Vagina (tissue), 2 donors: ENCODE measurements at places on chromosomes 2 and 18.

- H3K36me3 ChIP-seq = no peaks in the 10 kb centered on the region
- H3K4me1 ChIP-seq = peaks cover 20% of the 10 kb centered on the region
- DNase-seq = no peak
- no peaks in the 10 kb centered on the region for H3K27me3 ChIP-seq
- no peak overlapping the region for H3K27ac ChIP-seq
- H3K4me3 ChIP-seq = peak overlapping the region; percentile 53
Measured at GRCh38 chr2:130726614-130727180, 2.2 kb upstream of the GPR148 start.

DNA sequence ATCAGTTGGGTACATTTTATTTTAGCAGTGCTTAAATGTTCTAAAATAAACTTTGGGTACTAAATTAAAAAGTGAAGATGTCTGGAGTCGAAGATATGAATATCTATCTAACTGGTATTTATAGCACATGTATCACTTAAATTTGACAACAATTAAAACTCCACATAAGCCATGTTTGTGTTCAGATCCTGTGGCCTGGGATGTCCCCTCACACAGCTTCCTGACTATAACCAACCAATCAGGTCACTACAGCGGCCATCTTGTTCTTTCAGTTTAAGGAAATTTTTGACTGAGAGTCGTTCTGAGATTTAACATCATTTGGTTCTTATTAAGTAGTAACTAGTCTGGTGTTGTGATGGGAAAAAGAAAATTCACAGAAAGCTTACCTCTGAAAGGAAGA lies 170.7 kb upstream of the NRP2 start:
- H3K36me3 ChIP-seq = no peaks in the 10 kb centered on the region
- DNase-seq = no peak
- no peak overlapping the region for H3K27ac ChIP-seq

GRCh38 chr2:181364492-181365170 lies 92.6 kb upstream of the ITGA4 start:
- H3K36me3 ChIP-seq = no peaks in the 10 kb centered on the region
- no peak overlapping the region for H3K27ac ChIP-seq
- no peaks in the 10 kb centered on the region for H3K27me3 ChIP-seq
- H3K4me3 ChIP-seq = no peak overlapping the region
- DNase-seq = no peak

- DNase-seq = no peak
- no peak overlapping the region for H3K4me3 ChIP-seq
- H3K27ac ChIP-seq = no peak overlapping the region
- no peaks in the 10 kb centered on the region for H3K27me3 ChIP-seq
- H3K36me3 ChIP-seq = no peaks in the 10 kb centered on the region
Measured at GRCh38 chr18:56489893-56490292, 148.5 kb downstream of the TXNL1 start.

DNA sequence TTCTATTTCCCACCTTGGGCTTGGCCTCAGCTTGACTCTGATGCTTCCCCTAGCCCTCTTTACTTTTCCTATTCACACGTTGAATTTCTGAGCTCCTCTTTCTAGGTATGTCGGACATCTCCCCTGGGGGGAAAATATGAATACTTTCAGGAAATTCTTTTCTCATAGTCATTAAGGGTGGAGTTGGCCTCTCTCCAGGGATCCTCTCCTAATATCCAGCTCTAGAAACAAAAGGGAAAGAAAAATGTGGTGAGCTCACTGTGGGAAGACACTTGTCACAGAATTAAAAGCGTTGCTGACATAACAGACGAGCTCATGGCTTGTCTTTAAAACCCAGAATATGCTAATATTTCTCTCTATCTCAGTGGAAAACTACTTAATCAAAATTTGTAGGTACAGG lies 132.7 kb upstream of the MEX3C start:
- H3K36me3 ChIP-seq = no peaks in the 10 kb centered on the region
- no peak overlapping the region for H3K27ac ChIP-seq
- no peak overlapping the region for H3K4me3 ChIP-seq
- H3K27me3 ChIP-seq = no peaks in the 10 kb centered on the region
- no peak for DNase-seq

GRCh38 chr18:52577795-52578194 lies 237.8 kb downstream of the DCC start:
- H3K27me3 ChIP-seq = no peaks in the 10 kb centered on the region
- no peak overlapping the region for H3K27ac ChIP-seq
- H3K36me3 ChIP-seq = no peaks in the 10 kb centered on the region
- H3K4me1 ChIP-seq = no peaks in the 10 kb centered on the region
- no peak for DNase-seq
- no peak overlapping the region for H3K4me3 ChIP-seq

DNA sequence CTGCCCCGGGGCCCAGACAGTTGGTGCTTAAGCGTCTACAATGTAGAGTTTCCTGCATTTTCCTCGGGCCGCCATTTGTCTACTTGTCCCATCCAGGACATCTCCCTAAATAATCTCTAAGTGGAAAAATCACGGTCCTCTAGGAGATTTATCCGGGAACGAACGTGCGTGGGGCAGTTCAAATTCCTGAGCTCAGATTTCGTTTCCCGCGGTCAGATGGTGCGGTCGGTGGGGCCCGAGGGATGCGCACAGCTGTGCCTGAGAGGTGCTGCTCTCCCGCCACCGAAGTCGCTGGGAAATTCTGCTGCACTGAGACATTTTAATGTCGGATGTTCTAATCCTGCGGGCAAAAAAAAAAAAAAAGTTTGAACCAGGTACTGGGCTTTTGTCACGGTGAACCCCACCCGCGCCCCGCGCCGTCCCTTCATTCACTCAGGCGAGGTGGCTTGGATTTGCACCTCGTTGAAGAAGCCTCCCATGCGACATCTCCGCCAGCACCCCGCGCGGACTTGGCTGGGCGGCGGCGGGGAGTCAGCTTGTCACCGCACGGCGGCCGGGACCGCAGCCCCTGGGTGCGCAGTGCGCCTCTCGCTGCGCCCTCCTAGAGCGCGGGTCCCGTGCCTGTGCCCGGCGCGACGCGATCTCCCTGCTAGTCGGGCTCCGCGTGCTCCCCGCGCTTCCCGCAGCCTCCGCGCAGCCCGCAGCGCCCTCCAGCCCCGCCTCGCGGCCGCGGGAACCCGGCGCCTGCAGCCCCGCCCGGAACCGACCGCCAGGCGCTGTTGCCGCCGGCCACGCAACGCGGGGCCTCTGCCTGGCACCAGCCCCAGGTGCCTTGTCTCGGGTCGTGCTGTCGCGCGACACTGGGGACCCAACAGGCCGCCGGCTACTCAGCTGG lies 191.9 kb upstream of the TCF4 start:
- peak overlapping the region; percentile 61 for H3K4me3 ChIP-seq
- no peaks in the 10 kb centered on the region for H3K27me3 ChIP-seq
- no peaks in the 10 kb centered on the region for H3K36me3 ChIP-seq
- H3K4me1 ChIP-seq = peaks cover 5% of the 10 kb centered on the region
- DNase-seq = no peak
- H3K27ac ChIP-seq = peak overlapping the region; percentile 90

GRCh38 chr18:21163647-21164547 lies 52.3 kb upstream of the ROCK1 start:
- no peaks in the 10 kb centered on the region for H3K27me3 ChIP-seq
- no peak overlapping the region for H3K4me3 ChIP-seq
- no peak for DNase-seq
- H3K4me1 ChIP-seq = peaks cover 13% of the 10 kb centered on the region
- no peaks in the 10 kb centered on the region for H3K36me3 ChIP-seq
